ENCODE measurements at places on chromosomes 6 and 20.
A peak's percentile ranks its signal among the peaks of the same experiment; 100 is the strongest.

DNA sequence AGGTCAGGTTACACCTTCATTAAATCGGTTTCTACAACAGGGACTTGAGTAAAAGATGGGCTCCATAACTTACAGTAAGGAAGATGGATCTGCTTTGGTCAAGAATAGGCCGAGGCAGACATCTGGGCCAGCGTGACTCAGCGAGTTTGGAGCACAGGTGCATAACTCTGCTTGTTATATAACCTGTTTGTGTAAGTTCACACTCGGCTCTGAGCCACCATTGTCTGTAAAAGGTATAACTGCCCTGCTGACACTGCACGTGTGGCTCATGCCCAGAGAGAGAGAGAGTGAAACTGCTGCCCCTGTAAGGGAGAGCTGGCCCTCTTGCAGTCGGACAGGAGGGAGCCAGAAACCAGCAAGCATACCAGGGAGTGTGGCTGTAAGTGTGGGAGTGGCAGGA, 737.9 kb upstream of the SLC35B3 start:
- no peak for DNase-seq

- DNase-seq, result no peak
Measured at GRCh38 chr20:50380697-50381040, 129.5 kb upstream of the PTPN1 start.

- DNase-seq, result no peak
Measured at GRCh38 chr20:9195031-9195430, 126.1 kb downstream of the PLCB4 start.

- DNase-seq, result peak; percentile 70
Measured at GRCh38 chr20:61331543-61331942, 79.5 kb downstream of the CDH4 start.

GRCh38 chr20:20612251-20612650, 100.2 kb downstream of the RALGAPA2 start:
- DNase-seq, result no peak

DNA sequence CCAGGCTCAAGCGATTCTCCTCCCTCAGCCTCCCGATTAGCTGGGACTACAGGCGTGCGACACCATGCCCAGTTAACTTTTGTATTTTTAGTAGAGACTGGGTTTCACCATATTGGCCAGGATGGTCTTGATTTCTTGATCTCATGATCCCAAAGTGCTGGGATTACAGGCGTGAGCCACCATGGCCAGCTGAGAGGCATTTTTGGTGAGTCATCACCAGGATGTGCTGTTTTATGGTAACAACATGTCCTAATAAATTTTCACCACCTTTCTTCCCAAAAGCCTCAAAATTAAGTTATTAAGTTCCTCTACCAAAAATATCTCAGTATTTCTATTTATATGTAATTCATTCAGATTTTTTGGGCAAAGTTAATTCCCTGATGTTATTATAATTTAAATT, 53.5 kb downstream of the COL21A1 start:
- DNase-seq, result no peak

DNA sequence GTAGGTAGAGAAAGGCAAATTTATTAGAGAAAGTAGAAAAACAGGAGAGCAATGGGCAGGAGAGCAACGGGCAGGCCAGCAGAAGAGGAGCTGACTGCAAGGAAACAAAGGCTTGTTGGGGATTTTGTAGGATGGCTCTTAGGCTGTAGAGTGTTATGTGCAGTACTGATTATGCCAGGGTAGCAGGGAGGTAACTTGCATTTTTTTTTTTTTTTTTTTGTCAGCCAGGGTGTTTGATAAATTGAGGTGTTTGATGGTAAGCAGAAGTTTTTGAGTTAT, 36.2 kb upstream of the IER3 start:
- no peak for DNase-seq

DNA sequence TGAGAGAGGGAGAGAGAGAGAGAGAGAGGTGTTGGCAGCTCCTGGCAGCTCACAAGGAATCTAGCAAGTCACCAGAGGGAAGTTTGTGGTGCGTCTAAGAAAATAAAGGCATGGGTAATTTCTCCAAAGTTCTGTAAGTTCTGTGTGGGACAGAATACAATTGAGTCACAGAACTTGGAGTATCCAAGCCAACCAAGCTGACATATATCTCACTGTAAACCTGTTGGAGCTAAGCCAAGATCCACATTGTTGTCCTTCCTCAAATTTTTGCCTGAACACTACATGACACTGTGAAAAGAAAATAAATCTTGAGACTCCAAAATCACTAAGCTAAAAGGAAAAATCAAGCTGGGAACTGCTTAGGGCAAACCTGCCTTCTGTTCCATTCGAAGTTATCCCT, 436.7 kb downstream of the MEI4 start:
- DNase-seq, result no peak

GRCh38 chr6:106572436-106572835, 56.9 kb downstream of the RTN4IP1 start:
- no peak for DNase-seq

DNA sequence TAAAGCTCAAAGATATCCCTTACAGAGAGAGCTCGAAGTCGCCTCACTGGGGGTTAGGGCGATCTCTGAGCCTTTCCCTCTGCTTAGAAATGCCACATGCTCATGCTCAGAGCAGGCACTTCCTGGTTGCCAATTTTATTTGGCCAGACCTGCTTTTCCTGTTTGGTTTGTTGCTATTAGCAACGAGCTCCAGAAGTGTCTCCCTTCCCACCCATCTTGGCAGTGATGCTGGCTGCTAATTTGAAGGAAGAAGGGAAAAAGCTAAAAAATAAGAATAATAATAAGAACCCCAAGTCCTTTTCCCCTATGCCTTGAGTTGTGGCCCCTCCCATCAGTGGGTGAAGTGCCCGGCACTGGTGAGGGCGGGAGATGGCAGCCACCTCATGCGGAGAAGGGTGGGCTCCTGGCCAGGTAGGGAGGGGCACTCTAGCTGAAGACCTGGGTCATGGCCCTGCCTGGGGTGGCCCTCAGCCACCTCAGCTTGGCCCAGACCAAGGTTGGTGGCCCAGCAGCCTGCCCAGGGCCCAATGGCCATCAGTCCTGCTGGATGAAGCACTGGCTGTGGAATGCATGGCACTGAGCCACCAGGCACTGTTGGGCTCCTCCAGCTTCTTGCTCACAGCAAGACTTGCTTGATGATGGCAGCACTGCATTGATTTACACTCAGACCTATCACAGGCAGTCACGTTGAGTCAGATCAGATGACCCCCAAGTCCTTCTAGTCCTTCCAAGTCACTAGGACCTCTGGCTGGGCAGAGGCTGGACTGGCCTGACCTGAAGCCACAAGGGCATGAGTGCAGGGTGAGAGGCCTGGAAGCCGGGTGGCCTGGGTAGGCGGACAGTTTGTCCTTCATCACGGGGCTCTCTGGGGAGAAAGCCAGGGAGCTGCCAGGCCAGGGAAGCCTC, 79.0 kb downstream of the SYNJ2 start:
- no peak for DNase-seq

GRCh38 chr20:56580226-56580625, 47.2 kb downstream of the FAM209B start:
- peak; percentile 11 for DNase-seq

DNA sequence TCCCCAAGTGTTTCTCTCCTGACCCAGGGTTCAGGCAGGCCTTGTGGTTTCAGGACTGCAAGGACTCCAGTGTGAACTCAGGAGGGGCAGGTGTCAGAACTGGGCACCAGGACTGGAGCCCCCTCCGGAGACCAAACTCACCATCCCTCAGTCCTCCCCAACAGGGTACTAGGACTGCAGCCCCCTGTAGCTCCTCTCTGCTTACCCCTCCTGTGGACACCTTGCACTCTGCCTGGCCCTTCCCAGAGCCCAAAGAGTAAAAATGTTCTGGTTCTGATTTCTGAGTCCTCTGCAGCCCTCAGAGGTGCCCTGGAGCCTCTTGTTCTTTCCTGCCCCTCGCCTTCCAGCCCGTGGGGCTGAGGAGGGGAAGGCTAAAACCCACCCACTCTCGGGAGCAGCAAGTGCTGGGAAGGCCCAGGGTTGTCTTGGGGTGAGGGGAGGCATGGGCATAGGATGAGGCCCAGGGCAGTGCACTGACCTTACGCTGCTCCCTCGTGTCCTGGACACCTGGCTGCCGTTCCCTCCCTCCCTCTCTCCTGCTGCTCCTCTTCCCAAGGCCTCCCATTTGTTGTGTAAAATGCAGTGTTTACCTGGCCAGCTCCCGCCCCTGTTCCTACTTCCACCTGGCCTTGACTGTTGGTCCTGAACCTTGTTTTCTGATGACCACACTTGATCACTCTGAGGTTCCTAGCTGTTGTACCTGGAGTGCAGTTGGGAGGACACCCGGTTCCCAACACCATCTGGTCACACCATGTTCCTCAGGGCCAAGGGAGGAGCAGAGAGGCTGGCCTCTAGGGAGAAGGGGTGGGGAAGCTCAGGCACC, 9.9 kb downstream of the CNPY3 start:
- DNase-seq, result no peak

DNA sequence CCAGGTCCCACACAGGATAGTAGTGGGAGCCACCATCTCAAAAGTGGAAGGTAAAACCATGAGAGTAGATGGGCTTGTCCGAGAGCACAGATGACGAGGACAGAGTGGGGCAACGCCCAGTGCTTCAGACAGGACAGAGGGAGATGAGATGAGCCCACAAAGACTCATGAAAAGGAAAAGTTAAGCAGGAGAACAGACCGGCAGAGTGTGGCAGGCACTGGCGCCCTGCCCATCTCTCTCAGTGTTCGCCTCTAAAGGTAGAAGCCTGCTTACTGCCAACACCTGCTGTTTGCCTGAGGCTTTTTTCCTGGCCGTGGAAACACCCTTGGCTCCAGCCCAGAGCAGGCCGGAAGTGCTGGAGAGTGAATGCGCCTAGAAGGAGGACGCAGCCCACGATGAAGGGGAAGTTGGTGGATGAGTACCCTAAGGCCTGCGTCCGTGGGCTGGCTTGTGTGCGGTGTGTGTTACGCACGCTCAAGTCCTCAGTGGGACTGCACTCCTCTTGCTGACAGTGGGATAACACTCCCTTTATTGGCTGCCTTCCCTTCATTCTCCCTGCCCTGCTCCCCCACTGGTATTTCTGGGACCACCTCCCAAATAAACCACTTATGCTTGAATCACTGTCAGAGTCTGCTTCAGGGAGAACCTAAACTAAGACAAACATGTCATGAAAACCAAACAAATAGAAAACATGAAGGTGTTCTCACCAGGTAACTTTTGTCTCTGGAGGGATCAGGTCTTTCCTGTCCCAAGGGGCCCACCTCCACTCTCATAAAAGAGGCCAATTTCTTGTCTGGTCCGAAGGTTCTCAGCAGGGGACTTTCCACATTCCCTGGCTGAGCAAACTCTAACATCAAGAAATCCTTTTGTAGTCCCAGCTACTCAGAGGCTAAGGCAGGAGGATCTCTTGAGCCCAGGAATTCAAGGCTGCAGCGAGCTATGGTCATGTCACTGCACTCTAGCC, 9.1 kb upstream of the FOXP4 start:
- no peak for DNase-seq

DNA sequence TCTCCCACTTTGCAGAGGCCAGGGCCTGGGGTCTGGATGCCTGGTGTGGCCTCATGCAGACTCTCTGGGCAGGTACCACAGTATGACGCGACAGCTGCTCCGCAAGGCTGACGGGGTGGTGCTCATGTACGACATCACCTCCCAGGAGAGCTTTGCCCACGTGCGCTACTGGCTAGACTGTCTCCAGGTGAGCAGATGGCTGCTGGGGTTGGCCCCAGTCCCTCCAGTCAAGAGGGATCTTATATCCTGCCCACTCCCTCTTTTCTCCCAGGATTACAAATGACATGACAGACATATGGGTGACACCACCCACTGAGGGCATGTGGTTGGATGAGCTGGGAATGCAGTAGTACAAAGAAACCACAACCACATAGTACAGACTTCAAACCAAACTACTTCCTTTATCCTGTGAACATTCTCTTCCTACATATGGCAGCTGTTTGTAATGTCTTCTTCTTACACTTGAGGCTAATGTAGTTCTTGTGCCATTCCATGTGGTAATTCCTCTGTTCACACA, 29.9 kb downstream of the RAB44 start:
- no peak for DNase-seq

DNA sequence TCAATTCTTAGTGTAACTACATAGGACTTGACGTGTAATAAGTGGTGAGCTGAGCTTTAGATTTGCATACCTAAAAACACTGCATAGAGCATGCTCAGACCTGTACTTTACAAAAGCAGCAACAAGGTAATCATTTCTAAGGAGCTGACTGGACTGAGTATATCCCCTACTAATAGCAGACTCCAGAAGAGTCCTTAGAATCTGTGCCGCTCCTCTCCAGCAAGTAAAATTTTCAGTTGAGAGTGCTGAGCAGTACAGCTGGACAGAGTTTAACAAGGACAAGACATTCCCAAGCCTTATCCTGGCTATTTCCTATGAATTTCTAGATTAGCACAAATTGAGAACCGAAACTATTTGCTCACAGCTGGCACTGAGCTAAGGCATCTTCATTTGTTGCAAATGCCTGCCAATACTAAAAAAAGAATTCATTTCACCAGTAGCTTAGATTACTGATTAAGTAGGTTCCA, 26.1 kb upstream of the KLHL31 start:
- no peak for DNase-seq

DNA sequence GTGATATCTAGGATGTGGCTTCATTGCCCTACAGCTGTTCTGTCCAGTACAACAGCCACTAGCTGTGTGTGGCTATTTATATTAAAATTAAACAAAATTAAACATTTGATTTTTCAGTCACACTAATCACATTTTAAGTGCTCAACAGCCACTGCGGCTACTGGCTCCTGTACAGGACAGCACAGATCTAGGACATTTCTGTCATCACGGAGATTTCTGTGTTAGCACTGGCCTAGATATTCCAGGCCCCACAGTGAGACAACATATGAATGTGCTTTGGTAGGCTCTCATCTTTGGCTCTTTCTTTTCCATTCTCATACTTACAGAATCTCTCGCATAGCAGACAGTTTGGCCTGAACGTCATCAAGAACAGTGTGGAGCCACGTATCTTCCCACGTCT, 48.4 kb upstream of the ZBTB24 start:
- no peak for DNase-seq

DNA sequence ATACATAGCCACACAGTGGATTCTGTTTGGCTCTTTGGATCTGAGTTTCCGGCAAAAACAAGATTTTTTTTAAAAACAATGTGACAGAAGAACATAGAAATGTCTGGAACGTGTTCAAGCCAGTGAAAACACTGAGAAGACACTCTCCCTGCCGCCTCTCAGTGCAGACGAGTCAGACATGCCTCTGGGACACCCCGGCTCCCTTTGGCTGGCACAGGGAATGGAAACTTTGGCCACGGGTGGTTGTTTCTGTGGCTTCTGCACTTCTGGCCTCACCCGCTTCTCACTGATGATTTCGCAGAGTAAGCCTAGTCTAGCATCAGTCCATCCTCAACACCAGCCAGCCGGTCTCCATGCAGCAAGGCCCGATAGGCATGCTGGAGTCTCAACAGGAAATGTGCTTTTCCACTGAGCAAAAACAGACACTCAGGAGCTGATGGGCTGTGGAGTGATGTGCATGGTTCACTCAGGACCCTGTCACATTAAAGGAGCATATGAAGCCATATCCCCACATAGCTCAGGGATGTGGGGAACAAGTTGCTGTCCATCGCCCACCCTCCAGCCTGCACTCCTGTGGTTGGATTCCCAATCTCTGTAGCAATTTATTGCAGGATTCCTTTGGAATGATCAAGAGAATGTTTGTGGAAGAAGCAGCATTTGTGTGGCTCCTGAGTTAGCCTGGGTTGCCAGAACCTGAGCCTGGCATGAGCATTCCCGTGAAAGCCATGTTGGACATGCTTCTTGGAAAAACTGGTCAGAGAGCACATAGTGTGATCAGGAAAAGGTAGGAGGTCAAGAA, 262.0 kb upstream of the RIN2 start:
- no peak for DNase-seq

GRCh38 chr20:31906001-31906400, 35.6 kb downstream of the TTLL9 start:
- peak; percentile 67 for DNase-seq

- DNase-seq, result no peak
Measured at GRCh38 chr20:51034476-51034875, 11.6 kb upstream of the KCNG1 start.

- DNase-seq, result no peak
Measured at GRCh38 chr6:111129013-111129412, 41.7 kb downstream of the SLC16A10 start.
